Fibroblast of skin of right quadriceps (primary cell): ENCODE measurements at places on chromosomes 11 and 22.

- no peak for DNase-seq
Observed at GRCh38 chr22:49996119-49996517, 16.4 kb downstream of the IL17REL start.

GRCh38 chr11:103528046-103528445, 418.8 kb downstream of the DYNC2H1 start:
- DNase-seq: no peak

DNA sequence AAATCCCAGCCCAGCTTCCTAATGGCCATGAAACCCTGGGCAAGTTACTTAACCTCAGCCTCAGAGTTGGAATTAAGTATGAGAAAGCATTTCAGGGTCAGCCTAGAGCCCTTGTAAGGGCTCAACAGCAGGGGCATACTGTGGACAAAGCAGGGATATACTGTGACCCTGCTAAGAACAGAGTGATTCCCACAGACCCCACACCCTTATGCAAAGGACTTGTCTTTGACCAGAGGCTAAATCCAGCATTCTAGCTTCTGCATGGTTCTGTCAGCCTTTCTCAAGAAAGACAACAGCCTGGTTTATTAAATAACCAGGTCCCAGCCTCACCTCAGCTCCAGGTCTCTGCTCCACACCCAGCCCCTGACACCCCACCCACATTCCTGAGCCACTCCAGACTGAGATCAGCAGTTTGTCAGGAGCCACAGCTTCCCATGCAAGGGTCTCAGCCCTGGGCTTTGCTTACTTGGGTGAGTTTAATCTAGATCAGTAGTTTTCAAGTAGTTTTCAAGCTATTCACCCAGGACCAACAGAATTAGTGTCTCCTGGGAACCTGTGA, 69.2 kb downstream of the GALNT18 start:
- DNase-seq: no peak

GRCh38 chr11:126415669-126416420, 60.4 kb downstream of the ST3GAL4 start:
- no peak for DNase-seq

- DNase-seq: peak; percentile 23
Observed at GRCh38 chr11:16612566-16613261, 125.7 kb upstream of the C11orf58 start.

- no peak for DNase-seq
Observed at GRCh38 chr11:125393331-125393730, 102.7 kb downstream of the FEZ1 start.

DNA sequence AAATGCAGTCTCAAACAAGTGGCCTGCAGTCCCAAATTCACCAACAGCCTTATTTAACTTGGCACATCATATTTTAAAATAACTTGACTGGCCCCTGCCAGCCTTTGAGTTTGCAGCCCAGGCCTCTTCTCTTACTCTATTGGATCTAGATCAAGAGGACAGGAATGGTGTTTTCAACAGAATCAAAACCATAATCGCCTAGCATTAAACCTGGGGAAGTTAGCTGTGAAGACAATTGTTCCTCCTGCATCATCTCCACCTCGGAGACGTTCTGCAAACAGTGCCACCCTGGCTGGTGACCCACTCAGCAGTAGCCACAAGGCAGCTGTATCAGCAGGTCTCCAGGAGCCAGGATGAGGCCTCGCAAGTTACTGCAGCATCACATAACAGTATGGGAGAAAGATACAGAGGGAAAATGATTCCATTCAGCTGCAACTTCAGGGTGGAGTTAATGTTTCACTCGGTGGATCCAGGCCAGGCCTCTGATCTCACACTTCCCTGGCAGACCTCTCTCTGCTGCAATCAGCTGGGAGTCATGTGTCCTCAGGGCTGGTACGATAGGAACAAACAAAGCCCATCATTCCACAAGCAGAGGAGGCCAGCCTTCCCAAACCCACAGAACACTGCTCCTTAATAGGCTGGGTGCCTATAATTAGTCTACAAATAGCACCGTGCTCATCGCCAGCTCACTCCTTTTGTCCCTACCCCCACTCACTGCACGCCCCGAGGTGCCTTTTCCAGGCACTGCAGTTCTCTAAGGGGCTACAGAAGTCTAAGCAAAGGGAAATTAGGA, 18.6 kb upstream of the SCN2B start:
- peak; percentile 52 for DNase-seq

DNA sequence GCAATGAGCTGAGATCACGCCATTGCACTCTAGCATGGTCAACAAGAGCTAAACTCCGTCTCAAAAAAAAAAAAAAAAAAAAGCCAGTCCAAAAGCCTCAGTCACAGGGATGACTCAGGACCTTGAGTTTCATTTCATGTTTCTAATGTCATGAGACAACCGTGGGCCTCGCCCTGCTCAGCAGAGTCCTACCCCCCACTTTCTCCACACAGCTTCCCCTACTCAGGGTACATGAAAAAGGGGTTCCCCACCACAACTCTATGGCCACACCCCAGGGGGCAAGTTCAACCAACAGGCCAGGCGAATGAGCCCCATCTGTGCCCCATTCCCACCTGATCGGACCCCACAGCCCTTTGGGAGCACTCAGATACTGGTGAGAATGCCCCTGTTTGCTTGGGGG, 24.3 kb upstream of the ADA2 start:
- DNase-seq: no peak

DNA sequence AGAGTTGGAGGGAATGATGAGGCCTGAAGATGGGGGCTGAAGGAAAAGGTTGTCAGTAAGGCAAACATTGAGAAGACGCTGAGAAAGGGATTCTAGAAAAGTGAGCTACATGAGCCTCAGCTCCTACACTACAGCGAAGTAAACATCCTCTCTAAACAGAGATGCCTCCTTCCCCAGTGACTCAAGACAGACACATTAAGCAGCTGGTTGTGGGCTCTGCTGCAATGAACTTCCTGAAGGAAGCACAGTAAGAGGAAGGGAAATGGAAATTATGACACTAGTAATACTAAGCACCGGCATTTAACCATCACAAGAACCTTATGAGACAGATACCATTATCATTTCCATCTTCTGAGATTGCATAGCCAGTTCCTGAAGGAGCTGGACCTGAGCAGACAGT, 190.5 kb downstream of the C11orf87 start:
- no peak for DNase-seq

- no peak for DNase-seq
Observed at GRCh38 chr11:57562596-57562995, 4.9 kb downstream of the UBE2L6 start.

- no peak for DNase-seq
Observed at GRCh38 chr22:27673839-27674238, 127.7 kb downstream of the MN1 start.

GRCh38 chr11:70660889-70661197, 262.5 kb downstream of the CTTN start:
- no peak for DNase-seq

DNA sequence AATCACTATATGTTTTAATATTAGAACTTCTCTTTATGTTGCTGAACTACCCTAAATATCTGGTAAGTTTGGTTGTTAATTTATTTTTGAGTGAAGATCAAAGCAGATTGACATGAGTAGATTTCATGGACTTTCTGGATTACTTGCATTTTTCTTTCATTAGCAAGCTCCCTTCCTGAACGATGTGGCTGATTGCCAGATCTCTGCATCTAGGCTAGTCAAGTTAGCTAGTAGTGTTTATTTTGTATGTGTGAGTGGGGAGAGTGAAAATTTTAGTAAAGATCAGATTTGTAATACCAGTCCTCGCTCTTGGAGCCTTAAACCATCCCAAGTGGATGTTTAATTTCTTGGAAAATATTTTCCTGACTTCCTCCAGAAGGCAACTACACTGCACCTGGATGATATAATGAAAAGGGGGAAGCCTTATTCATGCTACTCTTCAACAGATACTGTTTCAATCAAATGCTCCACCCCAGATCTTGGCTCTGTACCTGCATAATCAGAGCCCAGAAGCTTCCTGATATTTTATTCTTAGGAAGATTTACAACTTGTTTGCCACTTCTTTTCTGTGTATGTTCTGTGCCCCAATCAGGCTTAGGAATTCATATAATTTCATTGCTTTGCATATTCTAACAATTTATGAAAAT, 143.2 kb upstream of the GRIA4 start:
- DNase-seq: peak; percentile 71

- DNase-seq: no peak
Observed at GRCh38 chr11:30009060-30009459, 7.8 kb downstream of the KCNA4 start.

DNA sequence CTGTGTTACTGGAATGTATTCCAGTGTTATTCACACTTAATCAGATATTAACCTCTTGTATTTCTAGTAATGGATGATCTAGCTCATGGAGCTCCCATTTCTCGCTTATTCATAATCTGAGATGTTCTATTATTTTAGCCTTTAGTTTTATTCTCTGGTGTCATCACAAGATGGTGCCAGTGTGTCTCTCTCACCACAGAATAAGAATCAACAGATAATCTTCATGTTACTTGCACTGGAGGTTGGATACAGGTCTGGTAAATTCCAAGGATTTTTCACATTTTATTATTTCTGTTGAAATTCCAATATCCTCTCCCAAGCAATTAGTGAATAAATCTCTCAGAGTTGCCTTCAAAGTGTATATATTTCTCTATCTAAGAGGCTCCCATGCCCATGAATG, 74.6 kb downstream of the CASP12 start:
- DNase-seq: peak; percentile 38

DNA sequence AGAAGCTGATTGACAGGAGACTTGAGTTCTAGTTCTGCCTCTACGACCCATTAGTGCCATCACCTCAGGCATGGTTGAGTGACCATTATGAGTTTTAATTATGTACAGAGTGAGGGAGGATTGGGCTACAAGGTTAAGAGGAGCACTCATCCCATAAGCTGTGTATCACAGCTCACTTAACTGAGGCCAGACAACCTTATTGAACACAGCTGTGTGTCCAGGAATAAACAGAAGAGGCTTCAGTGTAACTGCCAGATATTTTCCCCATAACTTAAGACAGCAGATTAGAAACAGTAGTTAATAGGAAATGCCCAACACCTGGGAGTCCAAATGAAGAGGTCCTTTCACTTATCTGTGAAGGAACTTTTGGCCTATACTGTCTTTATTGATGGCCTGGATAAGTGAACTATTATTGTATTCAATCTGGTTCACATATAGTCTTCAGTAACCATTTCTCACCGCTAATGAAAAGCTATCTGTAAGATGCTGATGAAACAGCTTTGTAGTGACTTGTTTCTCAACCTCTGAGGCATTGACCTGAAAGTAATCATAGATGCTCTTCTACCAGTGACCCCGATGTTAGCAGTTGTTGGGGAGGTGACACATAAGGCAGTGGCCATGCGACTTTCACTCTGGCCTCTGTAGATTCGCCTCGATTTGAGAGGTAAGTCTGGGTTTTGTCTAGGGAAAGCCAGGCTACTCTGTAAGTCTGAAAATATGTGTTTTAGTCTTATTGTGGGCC, 41.7 kb downstream of the YAP1 start:
- no peak for DNase-seq

DNA sequence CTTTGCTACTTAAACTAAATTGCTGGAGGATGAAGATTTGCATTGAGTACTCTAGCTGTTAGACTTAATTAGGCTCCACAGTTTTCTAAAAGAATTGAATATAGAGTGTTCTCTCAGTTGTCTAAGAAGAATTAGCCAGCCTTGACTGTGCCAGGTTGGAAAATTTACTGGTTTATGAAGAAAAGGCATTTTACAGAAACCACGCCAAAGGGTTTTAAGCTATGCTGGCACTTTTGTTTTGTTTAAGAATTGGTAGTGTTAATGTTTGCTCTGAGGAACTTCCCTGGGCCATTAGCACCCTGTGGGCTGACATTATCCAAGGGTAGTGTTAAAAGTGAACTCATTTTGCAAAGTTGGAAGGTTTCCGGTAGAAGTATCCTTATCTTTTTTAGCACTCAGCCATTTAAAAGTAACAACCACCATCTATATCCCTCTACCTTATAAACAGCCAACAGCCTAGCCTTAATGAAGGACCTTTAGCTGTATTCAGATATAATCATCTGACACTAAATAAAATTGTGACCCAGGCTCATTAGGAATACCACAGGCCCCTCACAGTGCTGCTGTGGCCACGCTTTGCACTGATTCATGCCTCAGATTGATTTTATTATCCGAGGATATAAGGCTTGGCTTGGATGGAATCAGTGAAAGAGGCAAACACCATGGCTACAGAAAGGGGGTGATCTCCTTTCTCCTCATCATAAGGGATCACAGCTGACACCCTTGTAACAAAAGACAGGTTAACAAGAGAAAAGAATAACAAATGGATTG, 158.9 kb downstream of the NCAM1 start:
- DNase-seq: no peak

GRCh38 chr22:30882184-30882717, 86.3 kb downstream of the MORC2 start:
- no peak for DNase-seq

GRCh38 chr11:117910525-117910924, 18.7 kb downstream of the TMPRSS13 start:
- DNase-seq: no peak

- DNase-seq: no peak
Observed at GRCh38 chr22:27630754-27631153, 170.8 kb downstream of the MN1 start.

DNA sequence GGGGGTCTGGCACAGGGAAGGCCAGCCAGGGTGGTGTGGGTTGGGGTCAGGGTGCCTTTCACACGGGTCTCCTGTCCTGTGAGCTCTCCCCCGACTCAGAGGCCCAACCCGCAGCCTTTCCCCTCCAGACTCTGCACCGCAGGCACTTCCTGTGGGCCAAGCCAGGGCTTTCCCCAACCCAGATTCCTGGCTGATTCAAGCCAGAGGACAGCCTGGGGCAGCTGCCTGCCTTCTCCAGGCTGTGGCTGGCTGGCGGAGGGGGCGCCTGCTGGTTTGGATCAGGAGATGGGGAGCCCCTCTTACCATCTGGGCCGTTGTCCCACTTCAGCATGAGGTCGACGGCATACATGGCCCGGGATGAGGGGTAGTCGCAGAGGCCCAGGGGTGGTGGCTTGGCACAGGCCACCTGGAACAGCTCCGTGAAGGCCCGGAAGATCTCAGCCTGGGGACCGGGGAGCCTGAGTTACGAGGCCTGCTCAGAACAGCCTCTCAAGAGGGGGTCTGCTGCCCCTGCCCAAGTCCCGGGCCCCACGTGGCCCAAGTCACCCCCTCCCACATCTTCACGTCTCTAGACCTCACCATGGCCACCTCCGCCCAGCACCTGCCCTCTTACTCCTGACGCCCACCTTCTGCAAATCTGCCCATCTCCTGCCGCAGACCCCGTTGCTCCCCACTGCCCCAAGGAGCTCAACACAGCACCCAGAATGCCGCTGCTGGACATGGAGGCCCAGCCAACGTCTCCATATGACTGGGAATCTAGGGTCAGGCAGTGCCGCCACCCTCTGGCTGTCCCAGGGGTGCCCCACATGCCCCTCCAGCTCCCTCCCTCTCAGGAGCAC, 17.3 kb downstream of the TSPO start:
- peak; percentile 49 for DNase-seq

GRCh38 chr22:40054486-40054885, 59.7 kb downstream of the FAM83F start:
- no peak for DNase-seq

- DNase-seq: no peak
Observed at GRCh38 chr11:113201054-113201818, 113.1 kb upstream of the TTC12 start.
